ENCODE measurements at places on chromosomes 1 and 21.

DNA sequence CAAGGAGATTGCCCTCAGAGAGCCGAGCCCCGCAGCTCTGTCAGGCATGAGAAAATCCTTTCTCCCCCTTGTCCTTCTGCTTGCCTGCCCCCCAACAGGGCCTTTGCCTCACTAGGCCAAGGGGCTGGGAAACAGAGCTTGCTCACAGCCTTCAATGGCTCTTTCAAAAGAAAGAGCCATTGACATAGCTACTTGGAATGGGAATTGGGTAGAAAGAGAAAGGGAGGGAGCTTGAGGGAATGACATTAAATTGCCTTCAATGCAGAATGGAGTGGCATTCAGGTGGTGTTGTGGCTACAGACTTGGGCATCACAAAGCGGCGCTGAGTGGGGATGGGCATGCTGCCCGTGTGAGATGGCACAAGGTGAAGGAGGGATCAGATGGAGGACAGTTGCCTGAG lies 13.2 kb downstream of the SYT11 start:
- DNase-seq = no peak

DNA sequence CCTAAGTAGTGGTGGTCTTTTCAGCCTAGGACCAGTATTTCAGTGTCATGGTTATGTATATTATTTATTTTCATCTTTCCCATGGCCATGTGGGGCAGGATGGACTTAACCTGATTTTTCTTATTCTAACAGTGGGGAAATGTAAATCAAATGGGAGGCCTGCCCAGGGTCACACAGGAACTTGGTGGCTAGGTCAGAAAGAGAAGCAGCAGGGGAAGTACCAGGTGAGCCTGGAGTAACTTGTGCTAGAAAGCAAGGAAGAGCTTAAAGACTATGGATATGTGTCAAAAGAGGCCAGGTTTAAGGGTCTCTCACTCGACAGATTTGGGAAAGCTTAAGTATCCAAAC lies 936 bp downstream of the ZFP69B start:
- no peak for DNase-seq

- DNase-seq = no peak
Measured at GRCh38 chr1:66003690-66004089, 211.0 kb downstream of the PDE4B start.

DNA sequence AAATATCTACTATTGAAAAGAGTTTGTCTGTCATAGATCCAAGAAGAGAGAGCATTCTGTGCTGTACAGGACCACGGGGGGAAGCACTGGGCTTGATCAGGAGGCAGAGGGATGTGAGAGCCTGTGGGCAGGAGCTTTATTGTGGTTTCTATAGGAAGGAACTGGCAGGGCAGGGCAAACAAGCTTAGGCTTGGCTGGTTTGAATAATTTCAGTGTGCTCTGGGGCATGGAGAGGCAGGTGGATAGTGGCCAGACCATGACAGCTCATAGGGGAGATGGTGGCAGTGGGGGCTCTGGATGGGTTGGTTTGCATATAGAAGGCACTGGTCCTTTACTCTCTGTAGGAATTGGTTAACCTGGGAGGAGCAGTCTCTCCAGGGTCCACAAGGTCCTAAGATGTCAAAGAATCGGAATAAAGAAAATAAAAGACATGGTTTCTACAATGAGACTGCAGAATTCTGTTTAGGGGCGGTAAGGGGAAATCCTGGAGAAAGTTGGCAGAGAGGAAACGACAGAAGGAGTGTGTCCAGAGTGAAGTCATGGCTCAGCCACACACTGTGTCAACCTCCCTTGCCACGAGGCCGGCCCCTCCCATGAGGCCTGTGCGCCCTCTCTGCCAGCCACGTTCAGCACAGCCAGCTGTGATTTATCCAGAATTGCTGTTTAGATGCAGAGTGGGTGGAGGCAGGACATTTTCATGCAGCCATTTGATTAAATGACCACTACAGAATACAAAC lies 81.7 kb upstream of the PGBD5 start:
- no peak for DNase-seq

DNA sequence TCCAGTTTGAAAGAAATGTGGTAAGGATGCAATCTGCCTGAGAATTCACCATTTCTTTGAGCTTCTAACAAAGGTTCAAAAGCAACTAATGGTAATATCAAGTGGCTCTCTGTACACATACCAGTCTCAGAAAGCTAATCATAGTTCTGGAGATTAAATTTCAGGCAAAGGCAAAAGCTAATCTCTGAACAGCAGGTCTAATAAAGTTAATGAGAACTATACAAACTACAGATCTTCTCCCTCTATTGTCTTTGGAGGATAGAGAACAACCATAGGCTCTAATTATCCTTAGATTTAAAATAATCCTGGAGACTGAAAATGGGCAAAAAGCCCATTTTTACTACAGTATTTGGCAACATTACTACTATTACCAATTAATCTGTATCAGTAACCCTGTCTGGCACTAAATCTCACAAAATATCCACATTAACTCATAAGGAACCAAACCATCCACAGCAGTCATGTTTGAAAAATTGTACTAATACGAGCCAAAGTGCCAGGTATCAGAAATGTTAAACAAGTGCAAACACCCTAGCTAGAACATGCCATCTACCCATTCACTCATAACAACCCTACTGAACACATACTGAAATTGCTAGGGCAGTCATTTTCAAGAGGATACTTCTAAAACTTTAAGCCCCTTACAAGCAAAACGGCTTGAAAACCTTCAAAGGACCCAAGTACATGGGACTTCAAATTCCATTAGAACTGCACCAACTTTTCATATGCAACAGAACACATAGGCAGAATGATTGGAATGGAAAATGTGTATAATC lies 4.8 kb downstream of the DIPK1A start:
- no peak for DNase-seq

DNA sequence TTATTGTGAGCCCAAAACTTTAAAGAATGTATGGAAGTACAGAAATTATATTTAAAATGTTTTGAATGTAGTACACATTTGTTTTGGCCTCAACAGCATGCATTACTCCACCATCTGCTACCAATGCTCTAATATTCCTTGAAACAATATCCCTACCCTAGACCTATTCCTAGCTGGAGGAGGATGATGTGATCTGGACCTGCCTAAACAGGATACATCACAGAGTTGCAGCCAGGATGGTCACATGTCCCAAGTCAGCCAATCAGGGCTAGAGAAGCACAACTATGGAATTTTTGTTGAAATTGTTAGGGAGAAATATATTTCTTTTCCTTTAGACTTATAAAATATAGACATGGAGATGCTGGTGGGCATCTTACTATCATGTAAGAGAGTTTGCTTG lies 623.3 kb upstream of the NR5A2 start:
- no peak for DNase-seq

- no peak for DNase-seq
Measured at GRCh38 chr21:38984568-38984967, 178.8 kb downstream of the ETS2 start.

- no peak for DNase-seq
Measured at GRCh38 chr1:20109223-20109856, 10.0 kb downstream of the PLA2G2D start.

DNA sequence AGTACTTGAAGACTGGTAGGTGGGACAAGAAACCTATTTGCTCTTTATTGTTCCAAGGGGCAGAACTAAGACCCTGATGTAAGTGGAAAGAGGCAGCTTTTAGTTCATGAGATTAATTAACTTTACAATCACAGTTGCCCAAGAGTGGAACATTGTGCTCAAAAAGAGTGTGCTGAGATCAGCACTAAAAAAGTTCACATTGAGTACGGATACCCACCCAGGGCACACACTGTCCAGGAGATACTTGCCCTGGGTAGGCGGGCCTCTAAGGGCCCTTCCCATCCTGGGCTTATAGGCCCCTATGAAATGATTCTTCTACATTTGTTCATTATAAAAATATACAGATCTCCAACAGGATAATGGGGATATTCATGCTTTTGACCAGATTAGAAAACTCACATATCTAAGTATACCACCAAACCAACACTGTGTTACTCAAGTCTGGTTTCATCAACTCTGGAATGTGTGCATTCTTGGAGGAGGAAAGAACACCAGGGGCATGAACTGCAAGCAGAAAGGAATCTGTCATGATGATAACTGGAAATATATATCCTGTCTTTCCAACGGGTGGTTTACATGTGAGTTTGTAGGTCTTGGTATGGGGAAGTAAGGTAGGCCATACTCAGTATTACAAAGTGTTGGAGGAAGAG lies 626.2 kb downstream of the SMYD3 start:
- no peak for DNase-seq

GRCh38 chr1:60427194-60427593 lies 353.6 kb upstream of the C1orf87 start:
- DNase-seq = no peak

DNA sequence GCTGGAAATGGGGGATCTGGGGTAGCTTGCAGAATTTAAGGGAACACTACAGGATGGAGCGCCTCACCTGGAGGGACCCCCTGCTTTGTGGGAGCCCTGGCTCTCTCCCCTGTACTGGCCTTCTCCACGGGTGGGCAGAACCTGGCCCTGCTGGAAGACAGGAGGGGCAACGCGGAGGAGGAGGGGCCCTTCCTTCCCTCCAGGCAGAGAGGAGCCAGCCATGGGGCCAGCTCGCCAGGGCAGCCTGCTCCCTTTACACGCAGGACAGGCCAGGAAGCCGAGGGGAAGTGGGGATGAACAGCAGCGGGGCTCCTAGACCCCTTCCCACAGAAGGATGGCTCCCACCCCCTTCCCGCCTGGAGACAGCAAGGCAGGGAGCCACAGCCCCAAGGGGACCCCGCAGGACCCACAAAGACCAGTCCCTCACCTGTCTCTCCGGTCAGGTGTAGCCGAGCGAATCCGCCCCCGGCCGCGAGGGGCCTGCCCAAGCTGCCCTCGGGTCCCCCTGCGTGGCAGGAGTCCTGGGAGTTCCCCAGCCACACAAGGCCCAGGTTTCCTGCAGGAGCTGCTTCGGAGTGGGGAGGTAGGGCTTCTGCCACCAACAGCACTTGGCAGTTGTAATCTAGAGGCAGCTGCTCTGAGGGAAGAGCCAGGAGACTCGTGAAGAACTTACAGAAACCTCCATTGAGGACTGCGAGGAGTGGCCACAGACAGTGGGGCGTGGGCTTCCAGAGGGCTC lies 1.6 kb upstream of the SLC19A1 start:
- no peak for DNase-seq

DNA sequence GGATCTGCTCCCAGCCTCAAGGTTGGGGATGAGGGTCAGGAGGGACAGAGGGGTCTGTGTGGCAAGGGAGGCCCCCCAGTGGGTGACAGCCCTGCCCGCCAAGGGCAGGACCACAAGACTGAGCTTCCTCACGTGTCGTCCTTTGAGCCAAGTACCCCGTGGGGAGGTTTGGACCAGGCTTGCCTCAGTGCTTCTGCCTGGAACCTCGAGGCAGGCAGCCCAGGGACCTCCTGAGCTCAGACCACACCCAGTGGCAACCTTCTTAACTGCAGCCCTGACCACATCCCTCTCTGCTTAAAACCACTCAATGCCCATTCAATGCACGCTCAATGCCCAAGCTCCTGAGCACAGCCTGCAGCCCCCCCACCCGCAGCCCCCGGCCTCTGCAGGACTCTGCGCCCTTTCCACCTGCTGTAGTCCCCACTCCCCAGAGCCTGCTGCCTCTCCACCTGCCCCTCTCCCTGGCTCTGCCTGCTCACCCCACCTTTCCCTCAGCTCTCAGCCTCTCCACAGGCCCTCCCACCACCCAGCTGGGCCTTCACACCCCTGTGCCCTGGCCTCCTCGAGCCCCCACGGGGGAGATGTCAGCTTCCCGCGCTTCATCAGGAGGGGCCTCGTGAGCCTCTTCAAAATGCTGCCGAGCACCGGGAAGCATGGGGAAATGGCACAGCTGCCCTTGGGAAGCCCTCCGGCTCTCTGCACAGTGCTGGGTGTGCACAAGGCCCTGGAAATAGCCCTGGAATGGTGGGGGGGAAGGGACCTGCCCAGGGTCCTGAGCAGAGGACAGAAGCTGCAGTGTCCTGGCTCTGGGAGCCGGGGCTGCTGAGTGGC lies 129.3 kb upstream of the VAMP3 start:
- DNase-seq = peak; percentile 54

DNA sequence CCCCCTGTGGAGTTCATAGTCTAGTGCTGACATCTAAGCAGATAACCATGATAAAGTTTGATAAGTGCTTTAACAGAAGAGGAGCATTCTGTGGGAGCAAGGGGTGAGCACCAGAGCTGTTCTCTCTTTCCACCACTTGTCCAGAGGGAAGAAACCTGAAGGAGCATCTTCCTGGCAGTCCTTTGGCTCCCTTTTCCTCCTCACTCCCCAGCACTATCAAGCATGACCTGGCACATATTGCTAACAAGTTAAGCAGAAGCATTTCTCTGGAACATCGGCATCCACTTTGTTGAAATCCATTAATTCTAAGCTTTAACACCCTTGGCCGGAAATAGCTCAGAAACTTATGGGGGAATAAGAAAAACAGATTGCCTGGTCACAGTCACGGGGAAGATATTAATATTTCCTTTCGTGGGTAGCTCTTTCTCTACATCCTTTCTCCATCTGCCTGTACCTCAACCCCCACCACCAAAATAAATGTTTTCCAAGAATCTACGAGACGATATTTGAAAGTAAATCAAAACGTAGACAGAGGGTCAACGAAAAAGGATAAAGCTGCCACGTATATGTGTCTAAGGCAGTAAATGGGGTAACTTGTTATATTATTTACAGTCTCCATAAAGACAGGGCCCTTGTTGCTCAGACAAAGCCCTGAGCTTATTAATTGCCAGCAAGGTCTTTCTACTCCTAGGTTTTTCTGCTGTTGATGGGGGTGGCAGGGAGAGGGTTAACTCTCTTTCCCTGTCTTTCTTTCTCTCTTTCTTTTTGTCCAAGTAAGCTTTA lies 351.4 kb downstream of the NUF2 start:
- DNase-seq = no peak

DNA sequence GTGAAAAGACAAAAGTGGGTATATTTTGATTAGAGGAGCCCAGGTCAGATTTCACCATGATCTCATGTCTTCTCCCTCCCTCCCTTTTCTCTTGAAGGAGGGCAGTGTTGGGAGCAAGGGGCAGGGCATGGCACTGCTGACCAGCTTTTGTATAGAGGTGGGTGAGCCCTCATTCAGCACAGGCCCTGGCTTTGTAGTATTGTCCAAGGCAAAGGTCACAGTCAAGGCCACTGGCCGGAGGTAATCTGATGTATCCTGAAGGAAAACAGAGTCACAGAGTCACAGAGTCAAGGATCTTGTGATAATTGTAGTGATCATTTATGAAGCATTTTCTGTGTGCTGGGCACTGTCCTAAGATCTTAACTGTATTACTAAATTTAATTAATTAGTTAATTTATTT lies 11.9 kb downstream of the ITGA10 start:
- DNase-seq = no peak

- DNase-seq = no peak
Measured at GRCh38 chr1:227317011-227317451, 1.3 kb downstream of the CDC42BPA start.

- DNase-seq = no peak
Measured at GRCh38 chr1:204178487-204179281, 12.5 kb upstream of the REN start.
